T-helper 1 cell (primary cell): ENCODE measurements at places on chromosomes 5 and 9.

GRCh38 chr5:142323480-142324135, 1.2 kb downstream of the SPRY4 start:
- DNase-seq = no peak

DNA sequence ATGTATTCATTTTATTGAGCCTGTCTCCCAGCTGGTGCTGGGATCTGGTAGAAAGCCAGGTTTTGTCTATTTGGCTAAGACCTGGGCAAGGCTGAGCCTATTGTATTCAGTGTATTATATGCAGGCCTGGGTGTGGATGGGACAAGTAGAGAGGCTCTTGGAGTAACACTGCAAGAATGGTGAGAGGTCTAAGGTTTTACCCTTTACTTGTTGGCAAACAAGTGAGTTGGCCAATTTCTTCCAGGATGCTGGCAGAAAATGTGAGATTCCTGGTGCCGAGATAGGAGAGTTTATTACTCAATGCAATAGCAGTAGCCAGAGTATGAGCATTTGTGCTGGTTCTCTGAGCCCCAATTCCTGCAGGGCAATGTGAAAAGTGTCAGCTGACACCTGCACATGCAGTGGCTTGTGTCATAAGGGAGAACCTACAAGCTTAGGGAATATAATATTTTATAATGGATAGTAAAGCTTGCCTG, 141.7 kb upstream of the PRLR start:
- DNase-seq = no peak

- no peak for DNase-seq
Measured at GRCh38 chr9:125393426-125393825, 131.8 kb downstream of the GAPVD1 start.

- DNase-seq = no peak
Measured at GRCh38 chr9:79762070-79762469, 190.3 kb downstream of the TLE4 start.

GRCh38 chr5:54480296-54480695, 24.8 kb downstream of the HSPB3 start:
- DNase-seq = no peak

- no peak for DNase-seq
Measured at GRCh38 chr5:37717613-37718431, 122.0 kb downstream of the GDNF start.

GRCh38 chr9:130539420-130540223, 39.8 kb upstream of the FUBP3 start:
- DNase-seq = no peak

DNA sequence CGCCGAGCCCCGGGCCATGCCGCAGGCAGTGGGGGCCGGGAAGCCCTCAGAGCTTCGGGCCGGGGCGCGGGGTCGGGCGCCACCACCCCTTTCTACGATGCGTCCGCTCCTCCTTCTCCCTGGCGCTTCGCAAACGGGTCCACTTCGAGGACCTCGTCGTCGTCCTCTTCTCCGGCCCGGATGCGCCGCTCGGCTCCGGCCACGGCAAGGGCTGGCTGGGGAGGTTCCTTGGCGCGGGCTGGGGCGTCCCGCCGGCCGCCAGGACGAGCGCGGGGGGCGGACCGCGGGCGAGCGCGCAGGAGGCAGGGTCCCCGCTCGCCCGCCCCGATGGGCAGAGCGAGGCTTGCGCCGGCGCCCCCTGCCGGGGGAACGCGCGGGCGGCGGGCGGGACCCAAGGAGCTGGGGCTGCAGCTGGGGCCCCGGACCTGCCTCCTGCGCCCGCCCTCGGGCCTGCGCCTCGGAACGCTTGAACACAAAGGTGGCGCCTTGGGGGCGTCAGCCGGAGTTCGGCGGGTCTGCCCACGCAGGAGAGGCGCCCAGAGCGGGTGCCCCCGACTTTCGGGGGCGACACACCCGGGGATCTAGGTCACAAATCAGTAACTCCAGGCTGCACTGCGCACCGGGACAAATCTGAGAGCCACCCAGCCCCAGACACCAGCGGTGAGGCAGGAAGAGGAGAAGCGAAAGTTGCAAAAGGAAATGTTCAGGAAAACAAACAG, at the start of gene ROR2:
Gene ROR2 (minus strand): TSS at position 283 of the 719 bp plus-strand sequence.
- peak; percentile 43 for DNase-seq

- no peak for DNase-seq
Measured at GRCh38 chr9:134491196-134491835, 150.3 kb upstream of the COL5A1 start.

GRCh38 chr5:109916481-109917153, 226.9 kb downstream of the MAN2A1 start:
- DNase-seq = no peak

- DNase-seq = no peak
Measured at GRCh38 chr5:133366438-133366837, 245.9 kb downstream of the FSTL4 start.

DNA sequence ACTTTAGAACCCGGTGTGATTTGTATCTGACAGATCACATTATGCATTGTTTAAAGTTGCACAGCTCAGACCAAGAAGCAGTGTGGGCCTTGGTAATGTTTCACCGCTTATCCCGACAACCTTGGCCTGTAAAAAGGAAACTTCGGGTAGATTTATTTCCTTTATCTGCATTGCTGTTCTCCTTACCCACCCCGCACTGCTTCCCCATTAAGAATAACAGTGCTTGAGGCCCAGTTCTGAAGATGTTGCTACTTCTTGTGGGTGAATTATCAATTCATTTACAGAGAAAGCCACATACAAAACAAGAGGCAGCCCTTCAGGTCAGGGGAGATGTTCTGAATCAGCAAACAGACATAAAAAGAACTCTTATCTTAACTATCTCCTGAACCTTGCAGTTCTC, 8.4 kb downstream of the SMARCA2 start:
- no peak for DNase-seq

- no peak for DNase-seq
Measured at GRCh38 chr9:83919111-83919510, 2.1 kb downstream of the KIF27 start.

DNA sequence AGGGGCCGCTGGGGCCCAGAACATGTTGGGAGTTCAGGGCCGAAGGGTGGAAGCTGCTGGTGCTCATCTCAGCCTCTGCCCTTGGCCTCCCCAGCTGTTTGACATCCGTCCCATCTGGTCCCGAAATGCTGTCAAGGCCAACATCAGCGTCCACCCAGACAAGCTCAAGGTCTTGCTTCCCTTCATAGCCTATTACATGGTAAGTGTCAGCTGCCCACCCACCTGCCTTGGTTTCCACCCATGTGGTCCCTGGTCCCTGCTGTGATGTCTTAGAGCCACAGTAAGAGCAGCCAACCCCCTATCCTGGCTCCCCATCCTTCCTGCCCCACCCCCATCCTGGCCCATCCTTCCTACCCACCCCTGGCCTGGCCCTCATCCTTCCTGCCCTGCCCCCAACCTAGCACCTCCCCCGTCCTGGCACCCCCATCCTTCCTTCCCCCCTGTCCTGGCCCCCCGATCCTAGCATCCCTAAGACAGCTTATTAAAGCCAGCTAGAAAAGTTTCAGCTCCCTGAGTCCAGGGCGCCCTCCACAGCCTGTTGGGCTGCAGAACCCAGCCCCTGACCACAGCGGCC, 9.7 kb upstream of the CEL start:
- no peak for DNase-seq

DNA sequence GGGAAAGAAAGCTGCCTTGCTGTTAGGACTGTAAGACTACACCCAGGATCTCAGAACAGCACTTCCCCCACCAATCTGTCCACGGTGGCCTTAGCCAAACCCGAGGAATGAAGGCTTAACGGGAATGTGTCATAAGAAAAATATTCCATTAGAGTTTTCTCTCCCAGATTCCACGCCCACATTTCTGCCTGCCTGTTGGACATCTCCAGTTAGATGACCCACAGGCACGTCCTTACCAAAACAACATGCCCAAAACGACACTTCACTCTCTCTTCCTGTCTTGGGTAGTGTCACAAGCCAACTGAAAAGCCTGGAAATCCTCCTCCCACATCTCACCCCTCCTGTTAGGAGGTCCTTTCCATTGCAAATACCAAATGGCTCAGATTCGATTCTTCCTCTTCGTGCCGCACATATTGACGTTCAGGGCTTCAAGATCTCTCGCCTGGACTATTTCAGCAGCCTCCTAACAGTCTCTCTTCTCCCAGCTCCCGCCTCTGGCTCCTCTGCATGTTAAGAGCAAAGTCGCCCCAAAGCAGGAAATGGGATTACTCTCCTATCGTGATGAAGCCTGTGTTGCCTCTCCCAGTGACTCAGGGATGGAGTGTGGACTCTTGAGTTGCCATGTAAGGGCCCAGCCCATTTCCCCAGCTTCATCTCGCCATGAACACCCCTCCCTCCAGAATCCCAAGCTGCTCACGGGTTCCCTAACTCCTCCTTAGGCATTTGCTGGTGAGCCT, 159.3 kb downstream of the NR3C1 start:
- DNase-seq = no peak

- DNase-seq = no peak
Measured at GRCh38 chr5:149799965-149800516, 69.9 kb downstream of the PPARGC1B start.

DNA sequence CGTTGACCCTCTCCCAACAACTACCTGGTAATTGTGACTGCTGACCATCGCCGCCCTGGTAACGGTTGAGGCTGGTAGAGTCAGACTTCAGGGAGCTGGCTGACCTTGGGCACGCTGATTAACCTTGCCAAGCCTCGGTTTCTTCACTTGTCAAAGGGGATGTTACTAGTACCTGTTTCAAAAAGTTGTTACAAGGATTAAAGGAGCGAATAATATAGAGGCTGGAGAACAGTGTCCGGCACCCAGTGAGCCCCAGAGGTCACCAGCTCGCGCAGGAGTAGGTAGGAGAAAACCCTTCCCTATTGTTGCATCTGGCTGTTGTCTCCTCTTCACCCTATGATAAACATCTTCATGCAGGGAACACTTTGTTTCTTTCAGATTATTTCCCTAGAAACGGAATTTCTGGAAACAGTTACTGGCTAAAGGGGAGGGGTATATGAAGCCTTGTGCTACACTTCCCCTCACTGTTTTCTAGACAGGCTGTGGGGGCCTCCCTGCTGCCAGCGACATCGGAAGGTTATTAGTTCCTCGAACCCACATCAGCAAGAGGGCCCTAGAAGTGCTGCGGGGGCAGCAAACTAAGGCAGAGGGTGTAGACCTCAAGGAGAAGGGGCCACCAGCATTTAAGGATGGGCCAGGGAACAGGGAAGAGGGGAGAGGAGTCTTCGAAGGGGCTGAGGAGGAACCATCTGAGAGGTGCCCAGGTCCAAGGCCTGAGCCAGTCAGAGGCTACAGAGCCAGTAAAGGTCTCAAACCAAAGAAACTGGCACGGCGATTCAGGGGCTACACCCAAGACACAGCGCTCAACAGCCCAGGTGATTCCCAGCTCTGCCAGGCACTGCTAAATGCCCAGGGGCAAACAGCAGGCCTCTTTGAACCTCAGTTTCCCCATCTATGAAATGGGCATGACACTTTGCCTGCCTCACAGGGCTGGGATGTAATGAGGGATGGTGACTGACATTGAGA, 37.6 kb downstream of the HRH2 start:
- DNase-seq = no peak

DNA sequence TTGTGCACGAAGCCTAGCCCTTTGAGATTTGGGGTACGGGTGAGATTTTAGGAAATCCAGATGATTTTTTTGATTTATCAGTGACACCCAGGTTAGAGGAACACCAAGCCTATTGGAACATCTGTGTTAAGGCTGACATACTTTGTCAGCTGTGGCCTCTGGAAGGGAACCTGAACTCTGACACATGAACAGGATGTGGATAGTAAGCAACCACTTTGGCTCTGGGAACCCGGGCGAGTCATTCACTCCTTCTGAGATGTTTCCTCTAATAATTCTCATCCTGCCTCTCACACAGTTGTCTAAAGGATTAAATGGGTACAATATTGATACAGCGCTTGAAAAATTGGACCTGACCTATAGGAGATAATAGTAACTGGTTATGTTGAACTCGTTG, 67.8 kb downstream of the FGF1 start:
- DNase-seq = no peak

GRCh38 chr9:70192707-70193106, 66.1 kb upstream of the SMC5 start:
- no peak for DNase-seq

GRCh38 chr9:18747595-18747994, 273.6 kb downstream of the ADAMTSL1 start:
- DNase-seq = no peak

DNA sequence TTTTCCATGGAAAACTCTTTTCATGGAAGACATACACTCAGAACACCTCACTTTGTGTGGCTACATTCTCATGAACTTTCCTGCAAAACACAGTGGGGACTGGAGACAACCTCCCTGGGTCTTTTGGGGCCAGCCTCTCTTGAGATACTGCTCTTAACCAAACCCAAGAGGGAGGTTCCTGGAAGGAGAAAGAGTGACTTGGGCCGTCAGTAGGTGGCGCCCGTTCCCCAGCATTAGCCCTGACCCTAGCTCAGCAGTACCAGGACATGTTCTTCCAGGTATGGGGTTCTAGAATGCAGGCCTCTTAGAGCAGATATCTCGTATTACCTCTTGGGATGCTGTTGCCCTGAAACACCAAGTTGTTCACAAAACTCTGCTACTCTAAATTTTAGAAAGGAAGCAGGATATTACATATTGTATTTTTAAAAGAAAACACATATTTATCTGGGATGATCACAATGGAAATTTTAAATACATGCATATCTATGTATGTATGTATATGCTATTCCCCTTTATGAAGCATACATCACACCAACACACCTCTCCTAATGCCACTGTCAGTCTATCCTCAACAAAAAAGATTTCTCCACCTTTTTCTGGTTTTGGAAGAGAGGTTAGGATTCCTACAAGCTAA, 15.8 kb upstream of the GLIS3 start:
- peak; percentile 74 for DNase-seq

DNA sequence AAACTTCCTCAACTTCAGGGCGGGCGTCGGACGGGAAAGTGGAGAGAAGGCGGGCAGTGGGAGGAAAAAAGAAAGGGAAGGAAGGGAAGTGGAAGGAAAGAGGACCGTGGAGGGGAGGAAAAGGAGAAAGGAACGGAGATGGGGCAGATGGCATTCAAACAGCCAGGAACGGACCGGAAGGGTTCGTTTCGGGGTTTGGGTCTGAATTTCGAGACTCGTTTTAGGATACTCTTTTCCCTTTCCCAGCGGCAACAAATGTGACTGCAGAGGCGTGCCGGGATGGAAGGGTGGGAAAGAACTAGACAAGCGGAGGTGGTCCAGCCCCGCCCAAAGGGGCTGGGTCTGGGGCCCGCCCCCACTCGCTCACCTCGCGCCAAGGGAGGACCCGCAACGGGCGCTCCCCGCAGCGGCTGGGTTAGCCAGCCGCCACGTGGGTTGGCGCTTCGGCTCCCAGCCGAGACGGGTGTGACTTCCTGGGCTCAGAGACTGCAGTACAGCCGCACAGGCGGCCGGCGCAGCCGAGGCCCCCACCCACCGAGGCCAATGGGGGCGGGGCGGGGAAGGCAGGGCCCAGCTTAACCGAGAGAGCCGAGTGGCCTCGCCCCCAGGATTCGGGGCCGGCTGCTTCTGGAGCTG, 2.7 kb downstream of the VCAN start:
- DNase-seq = peak; percentile 34
